ENCODE measurements at places on chromosomes 3 and 15. TPM values are rescaled to one million over a fixed set of nuclear protein-coding genes. Genes with fewer than 3 reads are reported as not detected.

DNA sequence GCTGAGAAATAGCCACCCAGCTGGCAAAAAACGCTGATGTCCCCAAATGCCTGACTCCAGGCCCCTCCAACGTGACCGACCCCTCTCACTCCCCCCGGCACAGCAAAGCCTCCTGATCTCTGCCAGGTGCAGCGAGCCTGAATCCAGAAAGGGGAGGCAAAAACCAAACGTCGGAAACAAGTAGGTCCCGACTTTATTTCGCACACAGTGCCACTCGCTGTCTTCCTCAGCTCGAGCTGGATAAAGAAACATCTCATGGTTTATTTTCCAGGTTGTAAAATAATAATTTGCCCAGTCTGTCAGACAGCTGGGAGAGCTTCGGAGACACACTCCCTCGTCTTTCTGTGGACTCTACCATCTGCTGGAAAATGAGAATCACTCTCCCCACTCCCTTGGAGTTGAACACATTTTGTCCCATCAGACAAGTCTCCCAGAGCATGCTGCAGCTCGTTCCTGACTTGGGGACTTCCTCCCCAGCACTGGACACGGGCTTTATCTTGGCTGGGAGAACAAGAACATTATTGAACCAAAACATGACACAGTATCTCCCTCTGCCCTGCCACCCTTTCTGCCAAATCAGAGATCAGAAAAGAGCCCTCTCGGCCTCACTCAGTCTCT, 142.8 kb downstream of the NUP210 start:
- no peaks in the 10 kb centered on the region for H3K36me3 ChIP-seq
- H3K27me3 ChIP-seq = peaks cover 17% of the 10 kb centered on the region
- no peak overlapping the region for H3K4me3 ChIP-seq
- DNase-seq = no peak
- H3K27ac ChIP-seq = no peak overlapping the region
- no peaks in the 10 kb centered on the region for H3K4me1 ChIP-seq

DNA sequence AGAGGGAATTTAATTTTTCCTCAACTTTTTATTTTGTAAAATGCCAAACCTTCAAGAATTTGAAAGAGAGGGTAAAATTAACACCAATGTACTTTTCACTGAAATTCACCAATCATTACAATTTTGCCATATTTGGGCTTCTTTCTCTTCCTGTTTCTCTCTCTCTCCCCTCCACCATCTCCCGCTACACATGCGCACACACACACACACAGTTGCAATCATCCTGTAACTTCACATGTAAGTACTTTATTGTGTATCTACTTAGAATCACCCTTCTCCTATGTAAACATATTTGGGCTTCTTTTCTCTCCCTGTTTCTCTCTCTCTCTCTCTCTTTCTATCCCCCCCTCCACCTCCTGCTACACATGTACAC, 7.4 kb downstream of the ARL14 start:
- no peaks in the 10 kb centered on the region for H3K27me3 ChIP-seq
- no peaks in the 10 kb centered on the region for H3K36me3 ChIP-seq
- no peaks in the 10 kb centered on the region for H3K4me1 ChIP-seq
- DNase-seq = no peak
- H3K4me3 ChIP-seq = no peak overlapping the region
- no peak overlapping the region for H3K27ac ChIP-seq

DNA sequence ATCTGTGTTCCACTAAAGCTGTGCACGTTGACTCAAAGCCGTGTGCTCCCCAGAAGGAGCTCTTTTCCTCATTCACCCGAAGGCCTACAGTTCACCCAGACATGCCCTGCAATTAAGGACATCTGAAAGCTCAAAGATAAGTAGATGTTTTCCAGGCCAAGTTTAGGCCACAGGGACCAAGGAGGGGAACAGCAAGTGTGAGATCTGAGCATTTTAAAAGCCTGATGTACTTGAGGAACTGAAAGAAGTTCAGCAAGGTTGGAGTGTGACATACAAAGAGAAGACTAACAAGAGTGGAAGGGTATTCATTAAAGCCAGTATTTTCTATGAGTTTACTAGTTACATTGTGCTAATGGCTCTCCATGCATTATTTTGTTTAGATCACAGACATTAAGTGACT, 68.0 kb downstream of the CASR start:
- no peaks in the 10 kb centered on the region for H3K4me1 ChIP-seq
- DNase-seq = no peak
- H3K27me3 ChIP-seq = no peaks in the 10 kb centered on the region
- H3K27ac ChIP-seq = no peak overlapping the region
- no peak overlapping the region for H3K4me3 ChIP-seq
- no peaks in the 10 kb centered on the region for H3K36me3 ChIP-seq

DNA sequence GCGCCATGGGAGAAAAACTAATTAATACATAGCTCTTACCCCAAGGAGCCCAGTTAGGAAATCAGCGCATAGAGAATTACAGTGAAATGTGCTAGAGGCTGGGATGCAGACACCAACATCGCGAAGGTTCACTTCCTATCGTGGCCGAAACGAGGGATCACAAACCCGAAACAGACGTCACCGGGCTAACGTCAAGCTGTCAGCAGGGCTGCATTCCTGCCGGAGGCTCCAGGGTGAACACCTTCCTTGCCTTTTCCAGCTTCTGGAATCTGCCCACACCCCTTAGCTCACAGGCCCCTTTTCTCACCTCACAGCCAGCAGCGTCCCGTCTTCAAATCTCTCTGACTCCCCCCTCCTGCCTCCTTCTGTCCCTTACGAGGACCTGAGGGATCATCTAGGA, 13.0 kb downstream of the GP5 start:
- H3K27me3 ChIP-seq = no peaks in the 10 kb centered on the region
- no peaks in the 10 kb centered on the region for H3K36me3 ChIP-seq
- peaks cover 1% of the 10 kb centered on the region for H3K4me1 ChIP-seq
- H3K27ac ChIP-seq = no peak overlapping the region
- peak; percentile 41 for DNase-seq

GRCh38 chr3:72338082-72338941, 509.9 kb downstream of the SHQ1 start:
- H3K4me1 ChIP-seq = peaks cover 17% of the 10 kb centered on the region
- H3K27ac ChIP-seq = no peak overlapping the region
- H3K4me3 ChIP-seq = no peak overlapping the region
- no peak for DNase-seq
- no peaks in the 10 kb centered on the region for H3K27me3 ChIP-seq

GRCh38 chr15:43800286-43801141, at the start of gene HYPK:
Gene HYPK (plus strand): TSS chr15:43800599. CDS start chr15:43800623, 24 bp downstream.
- H3K4me1 ChIP-seq = peaks cover 11% of the 10 kb centered on the region
- H3K27me3 ChIP-seq = no peaks in the 10 kb centered on the region
- peaks cover 60% of the 10 kb centered on the region for H3K36me3 ChIP-seq
- H3K4me3 ChIP-seq = peak within 1 kb of the TSS; percentile 94
- peak; percentile 41 for DNase-seq

- no peak overlapping the region for H3K27ac ChIP-seq
- H3K4me1 ChIP-seq = peaks cover 5% of the 10 kb centered on the region
- no peak for DNase-seq
- no peaks in the 10 kb centered on the region for H3K36me3 ChIP-seq
These were observed 324.5 kb upstream of the GBE1 start for GRCh38 chr3:82085851-82086475.

- no peak for DNase-seq
- no peaks in the 10 kb centered on the region for H3K36me3 ChIP-seq
- H3K4me1 ChIP-seq = no peaks in the 10 kb centered on the region
These were observed 123.5 kb downstream of the RPLP1 start for GRCh38 chr15:69576035-69576526.

DNA sequence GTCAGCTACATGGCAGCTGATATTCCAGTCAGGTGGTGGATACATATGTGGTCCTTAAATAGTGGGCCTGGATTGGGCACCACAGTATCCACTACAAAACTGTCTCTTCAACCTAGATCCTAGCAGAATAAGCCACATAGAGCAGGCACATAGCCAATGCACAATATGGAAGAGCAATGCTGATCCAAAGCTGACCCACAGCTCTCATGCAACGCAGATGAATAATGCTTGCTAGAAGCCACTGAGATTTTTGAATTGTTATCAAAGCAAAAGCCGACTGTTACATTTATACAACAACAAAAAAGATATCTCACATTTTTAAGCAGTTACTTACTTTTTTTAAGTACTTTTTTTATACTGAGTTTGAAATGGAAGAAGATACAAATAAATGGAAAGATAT, 11.2 kb downstream of the CNTN3 start:
- H3K27ac ChIP-seq = no peak overlapping the region
- DNase-seq = no peak
- no peak overlapping the region for H3K4me3 ChIP-seq
- no peaks in the 10 kb centered on the region for H3K4me1 ChIP-seq
- H3K27me3 ChIP-seq = no peaks in the 10 kb centered on the region

LEKR1 gene
- 0.08 TPM for polyA plus RNA-seq

PLSCR4 gene
- polyA plus RNA-seq = 1.8 TPM

CSPG5 gene
- 2.7 TPM for polyA plus RNA-seq

DNA sequence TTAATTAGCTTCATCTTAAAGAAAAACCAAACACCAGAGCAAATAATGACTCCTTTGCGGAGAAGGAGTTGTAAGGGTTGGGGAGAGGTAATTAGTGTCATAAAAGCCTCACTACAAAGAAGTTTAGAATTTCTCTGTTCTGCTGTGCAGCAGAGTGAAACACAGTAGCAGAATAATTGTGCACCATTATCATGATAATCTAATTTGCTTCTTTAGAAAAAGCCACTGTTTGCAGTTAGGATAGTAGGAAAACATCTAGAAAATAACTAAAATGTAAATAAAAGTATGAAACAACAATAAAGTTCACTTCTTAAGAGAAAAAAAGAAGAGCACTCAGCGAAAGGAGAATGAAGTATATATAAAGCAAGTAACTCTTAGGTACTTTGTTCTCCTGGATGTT, 5.5 kb downstream of the SHOX2 start:
- H3K27ac ChIP-seq = no peak overlapping the region
- no peak overlapping the region for H3K4me3 ChIP-seq
- H3K4me1 ChIP-seq = peaks cover 11% of the 10 kb centered on the region
- DNase-seq = no peak

TM6SF1 gene
- 0.86 TPM for polyA plus RNA-seq

DNA sequence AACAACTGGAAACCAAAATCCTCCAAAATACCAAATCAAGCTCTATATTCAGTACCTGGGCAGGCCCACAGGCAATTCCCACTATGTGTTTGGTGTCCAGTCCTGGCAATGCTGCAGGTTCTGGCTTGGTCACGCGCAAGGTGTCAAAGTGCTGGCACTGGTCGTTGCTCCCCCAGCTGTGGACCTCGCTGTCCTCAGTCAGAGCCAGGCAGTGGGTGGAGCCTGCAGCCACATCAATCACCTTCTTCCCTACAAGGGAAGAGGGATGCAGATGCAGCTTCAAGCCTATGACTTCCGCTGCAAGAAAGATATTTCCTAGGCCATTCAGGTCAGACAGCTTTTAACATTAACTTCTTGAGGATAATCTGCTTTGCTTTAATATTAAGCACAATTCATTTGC, 61.3 kb downstream of the HERC2 start:
- no peaks in the 10 kb centered on the region for H3K27me3 ChIP-seq
- peaks cover 5% of the 10 kb centered on the region for H3K36me3 ChIP-seq
- no peak overlapping the region for H3K27ac ChIP-seq
- H3K4me3 ChIP-seq = no peak overlapping the region
- H3K4me1 ChIP-seq = no peaks in the 10 kb centered on the region

DNA sequence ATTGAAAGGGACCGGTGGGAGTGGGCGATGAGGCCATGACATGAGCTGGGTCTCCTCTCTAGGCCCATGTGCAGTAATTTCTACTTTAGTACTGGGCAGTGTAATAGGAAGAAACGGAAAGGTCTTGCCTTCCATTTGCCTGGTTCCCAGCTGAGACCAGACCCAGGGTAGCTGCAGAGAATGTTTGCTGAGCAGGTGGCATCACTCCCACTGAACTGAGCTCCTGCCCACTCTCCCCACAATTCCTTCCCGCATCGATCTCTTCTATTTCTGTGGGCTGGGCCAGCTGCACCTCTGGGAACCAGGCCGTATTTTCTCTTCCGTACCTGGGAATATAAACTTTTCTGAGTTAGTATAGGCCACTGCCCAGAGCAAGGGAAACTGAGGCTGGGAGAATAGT, 15.8 kb downstream of the ESYT3 start:
- H3K27me3 ChIP-seq = no peaks in the 10 kb centered on the region
- DNase-seq = no peak
- H3K4me3 ChIP-seq = no peak overlapping the region
- H3K27ac ChIP-seq = no peak overlapping the region
- peaks cover 7% of the 10 kb centered on the region for H3K4me1 ChIP-seq

KLHDC8B gene
- polyA plus RNA-seq = 20.9 TPM

GRCh38 chr3:65854606-65855304, 184.0 kb downstream of the MAGI1 start:
- DNase-seq = no peak
- H3K27ac ChIP-seq = no peak overlapping the region
- no peaks in the 10 kb centered on the region for H3K36me3 ChIP-seq
- no peaks in the 10 kb centered on the region for H3K27me3 ChIP-seq
- peaks cover 3% of the 10 kb centered on the region for H3K4me1 ChIP-seq

GRCh38 chr15:89400782-89401545, 66.3 kb upstream of the POLG start:
- H3K36me3 ChIP-seq = no peaks in the 10 kb centered on the region
- no peak overlapping the region for H3K27ac ChIP-seq
- H3K4me1 ChIP-seq = peaks cover 38% of the 10 kb centered on the region
- no peak for DNase-seq

DNA sequence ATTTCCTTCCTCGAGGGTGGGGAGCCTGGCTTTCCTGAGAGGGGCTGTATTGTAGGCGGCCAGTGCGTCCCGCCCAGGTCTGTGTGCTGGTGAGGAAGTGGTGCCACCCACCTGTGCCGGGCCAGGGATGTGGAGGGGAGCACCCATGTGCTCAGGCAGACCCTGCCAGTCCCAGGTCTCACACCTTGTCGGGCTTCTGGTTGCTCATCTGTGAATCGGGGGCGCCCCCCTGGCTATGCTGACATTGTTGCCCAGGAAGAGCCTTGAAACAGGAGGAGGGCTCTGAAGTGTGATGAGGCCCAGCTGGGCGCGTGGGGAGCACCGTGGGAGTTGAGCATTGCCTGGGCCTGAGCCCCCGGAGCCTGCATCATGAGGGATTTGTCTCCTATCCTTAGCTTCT, 4.8 kb downstream of the FBLN2 start:
- no peak overlapping the region for H3K27ac ChIP-seq
- H3K36me3 ChIP-seq = no peaks in the 10 kb centered on the region
- H3K4me3 ChIP-seq = no peak overlapping the region

- no peaks in the 10 kb centered on the region for H3K4me1 ChIP-seq
- H3K36me3 ChIP-seq = no peaks in the 10 kb centered on the region
- H3K27ac ChIP-seq = no peak overlapping the region
- H3K4me3 ChIP-seq = no peak overlapping the region
- H3K27me3 ChIP-seq = no peaks in the 10 kb centered on the region
These were observed 15.0 kb downstream of the KLF15 start for GRCh38 chr3:126342211-126342610.

IQSEC1 gene
- 12.4 TPM for polyA plus RNA-seq

GRCh38 chr3:17431484-17432045, 310.9 kb downstream of the TBC1D5 start:
- H3K27me3 ChIP-seq = no peaks in the 10 kb centered on the region
- H3K4me1 ChIP-seq = no peaks in the 10 kb centered on the region
- H3K36me3 ChIP-seq = no peaks in the 10 kb centered on the region
- no peak overlapping the region for H3K4me3 ChIP-seq
- DNase-seq = no peak

- H3K27ac ChIP-seq = no peak overlapping the region
- DNase-seq = no peak
- no peak overlapping the region for H3K4me3 ChIP-seq
- H3K4me1 ChIP-seq = no peaks in the 10 kb centered on the region
- H3K36me3 ChIP-seq = no peaks in the 10 kb centered on the region
These were observed 106.7 kb downstream of the FAM43A start for GRCh38 chr3:194792368-194792767.
